Hematopoietic multipotent progenitor cell treated with erythropoietin and hydrocortisone succinate and interleukin-3 and kit ligand, for 8 days (in vitro differentiated cells): ENCODE measurements at places on chromosomes 11 and 22.

GRCh38 chr11:117627259-117627658 is 169.8 kb downstream of the DSCAML1 start:
- no peak for DNase-seq

- no peak for DNase-seq
These were observed 10.5 kb downstream of the EMID1 start for GRCh38 chr22:29216011-29216872.

GRCh38 chr22:47623066-47623762 is 860.8 kb downstream of the TBC1D22A start:
- no peak for DNase-seq

DNA sequence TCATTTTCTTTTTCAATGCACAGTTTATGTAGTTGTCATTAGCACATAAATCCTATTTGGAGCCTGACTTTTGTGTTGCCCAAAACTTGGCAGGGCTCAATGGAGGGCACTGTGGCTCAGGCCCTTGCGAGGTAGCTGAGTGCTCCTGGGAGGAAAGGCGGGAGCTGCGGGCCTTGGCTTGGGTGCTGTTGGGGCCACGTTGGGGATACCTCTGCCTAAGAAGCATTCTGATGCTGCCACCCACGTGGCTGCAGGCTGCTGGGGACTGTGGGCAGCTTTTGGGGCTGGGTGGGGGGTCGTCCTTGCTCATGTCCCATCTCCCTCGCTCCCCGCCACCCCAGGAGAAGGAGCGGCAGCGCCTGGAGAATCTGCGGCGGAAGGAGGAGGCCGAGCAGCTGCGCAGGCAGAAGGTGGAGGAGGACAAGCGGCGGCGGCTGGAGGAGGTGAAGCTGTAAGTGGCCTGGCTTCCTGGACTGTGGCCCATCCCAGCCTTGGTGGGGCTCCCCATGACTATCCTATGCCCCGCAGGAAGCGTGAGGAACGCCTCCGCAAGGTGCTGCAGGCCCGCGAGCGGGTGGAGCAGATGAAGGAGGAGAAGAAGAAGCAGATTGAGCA is 20.9 kb downstream of the INCENP start:
- DNase-seq, result no peak

DNA sequence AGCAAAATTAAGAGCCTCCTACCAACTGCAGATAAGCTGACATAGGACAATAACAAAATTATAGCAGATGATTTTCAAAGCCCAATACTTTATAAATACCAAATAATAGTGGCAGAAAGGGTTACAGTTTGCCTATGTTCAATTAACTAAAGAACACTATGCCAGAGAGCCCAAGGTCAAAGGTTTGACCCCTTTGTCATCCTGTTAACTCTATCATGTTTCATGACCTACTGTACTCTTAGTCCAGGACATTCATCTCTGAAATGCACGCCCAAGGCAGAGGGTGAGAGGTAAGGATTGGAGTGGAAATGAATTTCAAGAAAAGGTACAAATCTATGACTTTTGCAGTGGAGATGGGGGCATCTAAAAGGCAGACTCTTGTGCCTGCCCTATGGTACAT is 70.6 kb downstream of the DDIAS start:
- DNase-seq, result no peak

- no peak for DNase-seq
These were observed 26.1 kb upstream of the MUC5B start for GRCh38 chr11:1196516-1197391.

GRCh38 chr11:97860237-97860636 is 1160.5 kb upstream of the CNTN5 start:
- no peak for DNase-seq
